ENCODE measurements at places on chromosomes 11 and 22.

GRCh38 chr11:36110668-36111410 is 167.0 kb downstream of the LDLRAD3 start:
- DNase-seq: peak; percentile 73

GRCh38 chr11:12272821-12273617 is 104.4 kb upstream of the PARVA start:
- no peak for DNase-seq

GRCh38 chr22:38272373-38273134 is at the start of gene TMEM184B:
Gene TMEM184B, minus strand, starts transcription at chr22:38273010. Its CDS starts 25,049 bp downstream, at chr22:38247961.
- DNase-seq: peak; percentile 56

DNA sequence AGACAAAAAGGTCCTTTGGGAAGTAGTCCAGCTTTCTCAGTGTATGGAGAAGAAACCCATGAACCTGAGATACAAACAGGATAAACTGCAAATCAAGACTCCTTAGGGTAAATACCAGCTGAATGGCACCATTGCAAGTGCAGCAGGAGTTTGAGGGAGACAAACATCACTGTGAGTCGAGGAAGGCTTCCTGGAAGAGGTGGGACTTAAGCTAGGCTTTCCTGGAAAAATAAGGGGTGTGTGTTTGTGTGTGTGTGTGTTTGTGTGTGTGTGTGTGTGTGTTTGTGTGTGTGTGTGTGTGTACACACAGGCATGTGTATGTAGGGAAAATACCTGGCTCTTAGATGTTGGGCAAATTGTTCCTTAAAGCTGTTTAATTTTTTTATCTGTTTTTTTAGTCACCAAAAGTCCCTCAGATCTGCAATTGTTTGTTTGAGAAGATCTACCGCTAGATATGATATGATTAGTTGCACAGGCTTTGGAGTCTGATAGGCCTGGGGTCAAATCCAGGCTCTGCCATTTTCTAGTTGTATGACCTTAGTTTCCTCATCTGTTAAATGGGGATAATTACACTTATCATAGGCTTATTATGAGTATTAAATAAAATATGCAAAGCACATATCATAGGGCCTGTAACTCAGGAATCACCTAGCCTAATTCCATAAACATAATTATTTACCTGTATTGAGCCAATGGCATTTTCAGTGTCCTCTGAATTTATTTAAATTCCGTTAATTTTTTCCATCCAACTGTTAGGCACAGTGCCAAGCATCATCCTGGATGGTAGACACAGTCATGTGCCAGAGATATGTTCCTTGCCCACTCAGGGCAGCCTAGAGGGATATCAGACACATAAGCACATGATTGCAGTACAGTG is 85.6 kb upstream of the EED start:
- DNase-seq: no peak

DNA sequence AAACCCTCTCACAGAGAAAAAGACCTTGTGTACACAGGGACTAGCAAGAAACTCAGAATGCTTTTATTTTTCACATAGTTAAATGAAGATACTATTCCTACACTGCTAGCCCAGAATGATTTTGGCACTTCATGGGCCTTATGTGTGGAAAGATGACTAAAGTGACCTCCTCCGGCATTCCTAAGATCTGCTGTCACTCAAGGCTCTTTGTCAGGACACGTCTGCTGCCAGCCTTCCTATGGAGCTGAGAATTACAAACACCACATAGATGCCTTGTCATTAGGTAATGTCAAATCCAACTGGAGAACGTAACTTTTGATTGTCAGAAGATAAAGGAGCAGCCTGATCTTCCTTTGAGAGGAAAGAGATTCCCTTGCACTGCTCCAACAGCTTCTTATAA is 249.1 kb downstream of the FAT3 start:
- no peak for DNase-seq

DNA sequence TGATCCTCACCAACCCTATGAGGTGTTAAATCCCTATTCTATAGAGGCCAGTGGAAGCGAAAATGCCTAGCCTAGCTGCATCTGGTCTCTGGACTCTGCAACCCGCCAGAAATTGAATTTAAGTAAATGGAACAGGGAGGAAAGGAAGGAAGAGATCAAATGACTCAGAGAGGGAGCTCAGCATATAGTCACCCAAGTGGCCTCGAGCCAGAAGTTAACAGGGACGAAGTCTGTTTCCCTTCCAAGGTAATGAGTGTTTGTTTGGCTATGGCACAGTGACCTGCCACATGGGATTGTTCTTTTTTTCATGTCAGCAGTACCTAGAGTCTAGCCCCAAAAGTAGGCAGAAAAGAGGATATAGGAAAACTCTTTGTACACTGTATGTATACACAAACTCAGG is 66.3 kb downstream of the PAK1 start:
- DNase-seq: peak; percentile 89

GRCh38 chr11:87252869-87253268 is 215.1 kb downstream of the TMEM135 start:
- no peak for DNase-seq

DNA sequence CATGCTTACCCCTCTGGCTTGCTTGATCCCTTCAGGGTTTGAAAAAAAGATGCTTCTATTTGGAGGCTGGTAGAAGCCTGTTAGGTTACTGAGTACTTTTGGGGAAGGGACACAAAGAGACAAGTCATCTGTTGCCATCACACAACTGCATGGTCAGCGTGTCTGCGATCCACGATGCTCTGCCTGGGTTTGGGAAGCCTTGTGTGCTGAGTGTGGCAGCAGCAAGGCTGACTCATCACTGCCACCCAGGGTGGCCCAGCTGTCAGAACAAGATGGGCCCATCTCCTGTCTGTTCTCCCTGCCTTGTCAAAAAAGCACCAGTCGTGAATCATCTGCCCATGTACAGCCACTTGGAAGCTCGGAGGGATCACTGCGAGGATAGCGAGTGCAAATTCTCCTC is 26.2 kb downstream of the UBASH3B start:
- no peak for DNase-seq

DNA sequence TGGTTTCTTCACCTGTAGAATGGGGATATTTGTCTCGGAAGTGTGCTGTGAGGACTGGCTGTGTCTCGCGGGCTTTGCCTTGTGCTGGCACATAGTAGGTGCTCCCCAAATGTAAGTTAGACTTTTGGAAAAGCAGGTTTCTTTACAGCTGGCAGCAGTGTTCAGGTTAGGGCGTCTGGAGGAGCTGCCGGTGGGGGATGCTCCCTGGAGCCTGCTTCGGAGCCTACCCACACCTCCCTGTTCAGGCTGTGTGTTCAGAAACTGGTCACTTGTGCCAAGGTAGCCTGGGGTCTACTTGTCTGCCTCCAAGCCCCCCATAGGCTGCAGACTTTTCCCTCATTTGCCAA is 60.0 kb downstream of the OTOG start:
- DNase-seq: no peak

DNA sequence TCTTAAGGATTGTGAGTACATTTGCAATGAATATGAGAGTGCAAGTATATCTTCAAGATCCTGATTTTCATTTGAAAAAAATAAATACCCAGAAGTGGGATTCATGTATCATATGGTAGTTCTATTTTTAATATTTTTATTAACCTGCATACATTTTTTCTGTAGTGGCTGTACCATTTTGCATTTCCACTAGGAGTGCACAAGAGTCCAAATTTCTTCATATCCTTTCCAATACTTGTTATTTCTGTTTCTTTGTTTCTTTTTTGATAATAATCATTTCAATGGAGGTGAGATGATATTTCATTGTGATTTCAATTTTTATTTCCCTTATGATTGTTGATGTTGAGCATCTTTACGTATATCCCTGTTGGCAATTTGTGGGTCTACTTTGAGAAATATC is 759.8 kb upstream of the CNTN5 start:
- no peak for DNase-seq

DNA sequence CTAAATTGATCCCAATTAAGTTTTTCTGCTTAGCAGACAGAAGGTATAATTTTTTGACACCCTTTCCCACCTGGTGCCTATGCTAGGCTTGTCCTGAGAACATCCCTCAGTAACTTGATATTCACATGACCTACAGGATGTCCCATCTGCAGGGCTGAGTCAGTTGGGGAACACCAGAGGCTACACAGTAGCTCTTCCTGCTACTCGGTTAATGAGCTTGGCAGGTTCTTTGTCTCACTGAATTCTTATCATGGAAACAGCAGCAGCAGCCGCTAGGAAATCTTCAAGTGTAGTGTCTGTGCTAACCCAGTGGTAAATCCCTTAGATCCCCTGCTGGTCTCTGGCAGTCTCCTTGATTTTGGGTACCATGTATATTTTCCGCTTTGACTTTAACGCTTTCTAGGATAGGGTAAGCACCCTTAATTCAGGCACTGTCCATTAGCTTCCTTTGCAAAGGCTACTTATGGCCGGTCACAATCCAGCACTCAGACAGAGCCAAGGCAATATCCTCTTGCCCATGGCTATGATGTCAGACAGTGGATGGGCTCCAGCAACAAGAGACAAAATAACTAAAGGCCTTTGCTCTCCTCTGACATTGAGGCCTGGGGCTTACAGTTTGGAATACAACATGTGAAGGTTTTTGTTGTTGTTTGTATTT is 8.5 kb downstream of the MRPL16 start:
- DNase-seq: no peak

GRCh38 chr11:95289378-95290101 is 58.5 kb upstream of the SESN3 start:
- DNase-seq: no peak

- no peak for DNase-seq
These were observed 3.3 kb downstream of the GDPD5 start for GRCh38 chr11:75522286-75523044.

- peak; percentile 35 for DNase-seq
These were observed 35.9 kb upstream of the NAV2 start for GRCh38 chr11:19676475-19677380.

DNA sequence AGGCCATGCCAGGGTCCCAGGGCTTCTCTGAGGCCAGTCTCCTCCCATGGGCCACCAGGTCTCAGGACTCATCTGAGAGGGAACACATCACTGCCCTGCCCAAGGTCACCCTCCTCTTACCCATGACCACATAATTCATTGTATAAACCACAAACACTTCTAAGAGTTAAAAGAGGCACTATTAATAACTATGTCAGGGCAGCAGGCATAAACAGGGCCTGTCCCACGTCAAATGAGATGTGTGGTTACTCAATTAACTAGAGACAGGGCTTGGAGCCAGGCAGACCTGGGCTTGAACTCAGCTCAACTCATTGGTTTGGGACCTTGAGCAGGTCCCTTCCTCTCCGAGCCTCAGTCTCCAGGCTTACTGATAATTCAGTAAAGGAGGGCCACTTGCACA is 33.1 kb downstream of the ARAP1 start:
- DNase-seq: no peak

GRCh38 chr11:23124996-23125395 is 264.7 kb upstream of the CCDC179 start:
- DNase-seq: no peak

- no peak for DNase-seq
These were observed 133.9 kb upstream of the UBASH3B start for GRCh38 chr11:122521626-122522025.

DNA sequence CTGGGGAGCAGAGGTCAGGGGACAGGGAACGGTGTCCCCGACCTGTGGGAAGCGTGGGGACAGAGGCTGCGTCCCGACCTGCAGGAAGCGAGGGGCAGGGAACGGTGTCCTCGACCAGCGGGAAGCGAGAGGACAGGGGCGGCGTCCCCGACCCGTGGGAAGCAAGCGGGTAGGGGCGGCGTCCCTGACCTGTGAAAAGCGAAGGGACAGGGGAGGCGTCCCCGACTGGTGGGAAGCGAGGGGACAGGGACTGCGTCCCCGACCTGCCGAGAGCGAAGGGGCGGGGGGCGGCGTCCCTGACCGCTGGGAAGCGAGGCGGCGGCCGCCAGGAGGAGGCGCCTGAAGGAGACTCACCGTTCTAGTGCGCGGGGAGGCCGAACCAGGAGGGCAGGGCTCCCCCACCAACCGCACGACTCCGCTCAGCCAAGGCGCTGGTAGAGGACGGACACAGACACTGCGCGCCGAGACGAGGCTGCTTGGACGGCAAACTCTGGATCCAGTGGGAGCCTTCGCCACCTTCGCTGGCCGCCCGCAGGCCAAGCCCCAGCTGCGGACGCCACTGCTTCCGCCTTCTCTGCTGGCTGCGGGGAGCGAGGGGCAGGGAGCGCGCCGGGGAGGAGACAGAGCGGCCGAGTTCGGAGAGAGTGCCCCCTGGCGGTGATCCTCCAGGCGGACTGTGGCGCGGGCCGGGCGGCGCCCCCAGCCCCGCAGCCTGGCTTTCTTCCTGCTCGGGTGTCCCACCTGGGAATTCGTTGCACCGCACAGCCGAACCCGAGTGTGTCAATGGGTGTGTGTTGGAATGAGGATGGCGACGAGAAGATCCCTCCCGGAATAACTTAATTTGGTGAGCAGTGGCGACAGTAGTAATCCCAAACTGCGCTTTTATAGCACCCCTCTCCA is at the start of gene TRAF6:
TRAF6 (minus strand) TSS at position 579 of the 900 bp plus-strand sequence. CDS start 8,757 bp downstream, outside the sequence.
- DNase-seq: peak; percentile 83

GRCh38 chr11:128776424-128777284 is 82.8 kb downstream of the FLI1 start:
- DNase-seq: no peak

GRCh38 chr22:27223317-27224177 is 566.2 kb downstream of the MIAT start:
- no peak for DNase-seq

DNA sequence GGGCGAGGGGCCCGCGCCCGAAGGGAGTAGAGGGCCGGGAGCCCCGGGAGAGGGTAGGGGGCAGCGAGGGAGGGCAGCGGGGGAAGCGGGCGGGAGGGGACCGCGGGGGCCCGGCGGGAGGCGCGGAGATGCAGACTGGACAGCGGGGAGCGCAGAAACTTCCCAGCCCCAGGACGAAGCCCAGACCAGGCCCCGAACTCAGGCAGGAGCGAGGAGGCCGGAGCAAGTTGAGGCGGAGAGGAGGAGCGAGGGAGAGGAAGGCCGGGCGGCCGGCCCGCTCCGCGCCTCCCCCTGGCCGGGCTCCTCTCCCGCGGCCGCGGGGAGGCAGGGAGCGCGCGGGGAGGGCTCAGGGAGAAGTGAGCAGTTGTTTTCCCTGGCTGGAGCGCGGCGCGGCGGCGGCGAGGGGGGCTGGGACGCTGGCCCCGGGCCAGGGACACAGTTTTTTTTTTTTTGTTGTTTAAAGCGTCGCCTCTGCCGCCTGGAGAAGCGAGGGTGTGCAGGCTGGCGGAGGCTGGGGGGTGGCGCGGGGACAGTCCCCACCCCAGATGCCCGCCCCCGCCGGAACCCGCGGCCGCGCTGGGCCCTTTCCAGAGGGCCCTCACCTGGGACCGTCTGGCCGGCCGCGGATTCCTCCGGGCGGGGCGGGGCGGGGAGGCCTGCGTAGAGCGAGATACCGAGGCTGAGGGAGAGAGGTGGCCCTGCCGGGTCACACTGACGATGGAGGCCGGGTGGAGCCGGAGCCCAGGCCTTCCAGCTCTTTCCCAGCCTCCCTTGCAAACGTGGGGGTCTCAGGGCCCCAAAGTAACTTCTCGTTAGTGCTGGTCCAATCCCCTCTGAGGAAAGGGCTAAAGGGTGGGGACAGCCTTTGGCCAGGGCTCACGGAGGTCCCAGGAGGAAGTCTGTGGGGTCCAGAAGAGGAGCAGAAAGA is at the start of gene LTBP3:
LTBP3 (minus strand) TSS at position 358 of the 928 bp plus-strand sequence. CDS start 400 bp downstream, outside the sequence.
- peak; percentile 55 for DNase-seq

DNA sequence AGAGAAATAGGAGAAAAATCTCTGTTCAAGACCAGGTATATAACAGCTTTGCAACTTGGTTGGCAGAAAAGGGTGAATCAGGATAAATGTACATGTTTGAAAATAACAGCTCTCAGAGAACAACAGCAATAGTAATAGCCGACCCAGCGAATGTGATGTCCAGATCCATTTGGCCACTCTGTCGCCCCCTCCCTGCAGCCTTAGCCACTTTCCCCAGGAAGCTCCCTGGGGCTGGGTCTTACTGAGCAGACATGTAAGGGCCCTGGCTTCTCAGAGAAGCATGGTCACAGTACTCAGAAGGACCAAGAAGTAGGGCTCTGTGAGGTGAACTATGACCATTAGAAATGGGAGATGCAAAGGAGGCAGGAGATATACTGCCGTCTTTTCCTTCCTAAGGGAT is 154.1 kb upstream of the SNX19 start:
- no peak for DNase-seq

GRCh38 chr11:24298146-24298545 is 198.7 kb upstream of the LUZP2 start:
- peak; percentile 58 for DNase-seq

All from NCI-H2081 (cell line).